ENCODE measurements at places on chromosomes 1 and 21.
A peak's percentile ranks its signal among the peaks of the same experiment; 100 is the strongest.

DNA sequence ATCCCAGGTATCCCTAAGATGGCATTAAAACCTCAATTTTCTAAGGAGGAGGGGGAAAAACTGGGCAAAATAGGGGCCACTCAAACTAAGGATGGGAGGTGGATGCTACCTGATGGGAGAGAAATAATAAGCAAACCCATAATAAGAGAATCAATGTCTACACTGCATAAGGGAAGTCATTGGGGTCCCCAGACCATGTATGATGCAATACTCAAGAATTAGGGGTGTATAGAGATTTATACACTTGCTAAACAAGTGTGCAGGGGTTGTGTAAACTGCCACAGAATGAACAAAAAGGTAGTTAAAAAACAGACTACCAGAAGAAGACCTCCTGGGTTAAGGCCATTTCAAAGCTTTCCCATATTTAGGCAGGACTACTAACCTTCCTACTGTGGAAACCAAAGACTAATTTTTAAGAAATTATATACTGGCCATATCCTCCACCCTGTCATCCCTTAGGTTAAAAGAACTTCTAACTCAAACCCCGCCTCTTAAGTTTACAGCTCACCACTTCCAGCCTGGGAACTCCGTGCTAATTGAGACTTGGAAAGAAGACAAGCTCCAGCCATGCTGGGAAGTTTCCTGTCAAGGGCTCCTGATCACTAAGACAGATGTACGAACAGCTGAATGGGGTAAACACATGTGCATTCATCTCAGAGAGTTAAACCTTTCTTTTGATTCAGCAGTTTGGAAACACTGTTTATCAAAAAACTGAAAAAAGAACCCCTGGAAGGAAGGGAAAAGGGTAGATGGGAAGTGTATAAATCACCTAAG lies 64.4 kb upstream of the TLR5 start:
- no peak for DNase-seq

GRCh38 chr1:118335331-118335732 lies 150.3 kb upstream of the SPAG17 start:
- peak; percentile 82 for DNase-seq

DNA sequence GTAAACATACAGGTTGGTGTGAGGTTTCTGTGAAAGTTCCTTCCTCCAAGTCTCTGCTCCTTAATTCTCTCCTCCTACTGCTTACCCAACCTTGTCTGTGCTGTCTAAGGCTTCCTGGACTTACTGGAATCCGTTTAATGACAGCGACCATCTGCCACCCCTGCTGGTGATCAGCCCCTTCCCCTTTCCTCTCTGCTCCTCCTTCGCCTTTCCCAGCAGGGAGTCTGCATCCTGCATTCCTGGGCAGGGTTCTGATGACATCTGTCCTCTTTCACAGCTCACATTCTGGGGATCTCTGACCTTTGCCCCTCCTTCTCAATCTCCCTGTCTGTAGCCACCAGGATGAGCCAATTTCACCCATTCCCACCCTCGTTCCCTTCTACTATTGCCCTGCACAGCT lies 66.5 kb downstream of the KIRREL1 start:
- DNase-seq: peak; percentile 32

GRCh38 chr1:147204080-147204479 lies 21.1 kb downstream of the FMO5 start:
- no peak for DNase-seq

GRCh38 chr1:226248796-226249195 lies 25.3 kb downstream of the MIXL1 start:
- DNase-seq: no peak

DNA sequence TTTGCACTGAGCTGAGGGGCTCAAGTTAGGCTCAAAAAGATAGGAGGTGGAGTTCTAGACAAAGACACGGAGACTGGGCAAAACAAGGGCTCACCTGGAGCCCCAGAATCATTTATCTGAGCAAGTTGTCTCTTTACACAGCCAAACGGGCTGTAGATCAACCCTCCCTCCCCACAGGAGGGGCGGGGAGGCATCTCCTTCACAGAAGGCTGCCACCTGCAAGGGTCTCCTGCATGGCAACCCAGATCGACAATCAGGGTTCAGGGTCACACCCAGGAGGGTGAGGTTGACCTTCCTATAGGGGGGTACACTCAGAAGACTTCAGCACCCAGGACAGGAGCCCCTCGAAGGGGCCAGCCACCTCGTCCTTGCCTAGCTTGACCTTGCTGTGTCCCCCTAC lies 84.0 kb downstream of the CD247 start:
- DNase-seq: no peak

- no peak for DNase-seq
Observed at GRCh38 chr1:179677882-179678281, 65.2 kb upstream of the FAM163A start.

GRCh38 chr21:16028142-16028541 lies 298.4 kb downstream of the USP25 start:
- DNase-seq: no peak

DNA sequence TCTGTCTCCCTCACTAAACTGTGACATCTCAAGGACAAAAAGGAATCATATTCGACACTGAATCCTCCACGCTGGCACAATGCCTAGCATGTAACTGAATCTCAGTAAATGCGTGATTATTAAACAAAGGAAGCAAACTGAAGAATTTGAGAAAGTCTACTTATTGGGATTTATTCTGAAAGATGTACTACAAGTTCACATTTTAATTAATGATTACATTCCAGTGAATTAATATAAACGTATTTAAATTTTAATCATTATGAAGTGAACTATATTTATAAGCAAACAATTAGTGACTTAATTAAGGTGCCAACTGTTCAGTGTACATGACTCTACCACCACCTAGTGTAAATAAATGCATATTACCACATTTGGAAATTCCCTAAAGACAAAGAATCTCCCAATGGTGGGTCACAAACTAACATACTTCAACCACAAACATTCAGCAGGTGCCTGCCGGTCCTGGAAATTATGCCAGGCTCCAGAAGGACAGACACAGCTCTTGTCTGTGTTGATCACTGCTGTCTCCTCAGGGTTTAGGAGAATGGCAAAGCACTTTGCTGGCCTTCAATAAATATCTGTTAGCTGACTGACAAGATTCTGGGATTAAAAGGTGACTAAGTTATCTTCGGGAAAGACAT lies 56.3 kb downstream of the SMYD3 start:
- DNase-seq: peak; percentile 77

- DNase-seq: peak; percentile 10
Observed at GRCh38 chr1:117710710-117711109, 104.9 kb downstream of the TENT5C start.
